ENCODE measurements at places on chromosomes 3 and 15. TPM values are rescaled to one million over a fixed set of nuclear protein-coding genes. Genes with fewer than 3 reads are reported as not detected.

SHQ1 gene
- polyA plus RNA-seq: 13.2 TPM

SNX4 gene
- 27.0 TPM for polyA plus RNA-seq

ZNF860 gene
- not detected for polyA plus RNA-seq

EIF4E3 gene
- 1.8 TPM for polyA plus RNA-seq

SEMA5B gene
- not detected for polyA plus RNA-seq

GOLGA6D gene
- not detected for polyA plus RNA-seq

CPN2 gene
- polyA plus RNA-seq: not detected

NTRK3 gene
- polyA plus RNA-seq: 0.08 TPM

TRAT1 gene
- polyA plus RNA-seq: not detected

REC114 gene
- not detected for polyA plus RNA-seq

TRH gene
- polyA plus RNA-seq: not detected

GCNT3 gene
- polyA plus RNA-seq: not detected

P3H2 gene
- 0.04 TPM for polyA plus RNA-seq

SELENOS gene
- polyA plus RNA-seq: 54.8 TPM

TLNRD1 gene
- 21.5 TPM for polyA plus RNA-seq

SMCO1 gene
- not detected for polyA plus RNA-seq

BCL6 gene
- polyA plus RNA-seq: 2.5 TPM

SLC30A4 gene
- polyA plus RNA-seq: 0.25 TPM

GOLGA8S gene
- polyA plus RNA-seq: not detected

ZSCAN29 gene
- 19.7 TPM for polyA plus RNA-seq

CHRM5 gene
- not detected for polyA plus RNA-seq

KIF15 gene
- 27.9 TPM for polyA plus RNA-seq

GALK2 gene
- 37.8 TPM for polyA plus RNA-seq

NEDD4 gene
- 12.4 TPM for polyA plus RNA-seq

CPEB1 gene
- 9.8 TPM for polyA plus RNA-seq

PRR23A gene
- polyA plus RNA-seq: not detected

POLQ gene
- polyA plus RNA-seq: 5.9 TPM

CCR8 gene
- not detected for polyA plus RNA-seq
